ENCODE measurements at places on chromosomes 1 and 21.
A peak's percentile ranks its signal among the peaks of the same experiment; 100 is the strongest.

- DNase-seq, result no peak
Observed at GRCh38 chr1:43622901-43623780, 26.8 kb upstream of the KDM4A start.

- peak; percentile 56 for DNase-seq
Observed at GRCh38 chr1:23370709-23371584, 1.3 kb upstream of the ZNF436 start.

GRCh38 chr1:47692196-47692595, 254.4 kb downstream of the FOXD2 start:
- DNase-seq, result no peak

DNA sequence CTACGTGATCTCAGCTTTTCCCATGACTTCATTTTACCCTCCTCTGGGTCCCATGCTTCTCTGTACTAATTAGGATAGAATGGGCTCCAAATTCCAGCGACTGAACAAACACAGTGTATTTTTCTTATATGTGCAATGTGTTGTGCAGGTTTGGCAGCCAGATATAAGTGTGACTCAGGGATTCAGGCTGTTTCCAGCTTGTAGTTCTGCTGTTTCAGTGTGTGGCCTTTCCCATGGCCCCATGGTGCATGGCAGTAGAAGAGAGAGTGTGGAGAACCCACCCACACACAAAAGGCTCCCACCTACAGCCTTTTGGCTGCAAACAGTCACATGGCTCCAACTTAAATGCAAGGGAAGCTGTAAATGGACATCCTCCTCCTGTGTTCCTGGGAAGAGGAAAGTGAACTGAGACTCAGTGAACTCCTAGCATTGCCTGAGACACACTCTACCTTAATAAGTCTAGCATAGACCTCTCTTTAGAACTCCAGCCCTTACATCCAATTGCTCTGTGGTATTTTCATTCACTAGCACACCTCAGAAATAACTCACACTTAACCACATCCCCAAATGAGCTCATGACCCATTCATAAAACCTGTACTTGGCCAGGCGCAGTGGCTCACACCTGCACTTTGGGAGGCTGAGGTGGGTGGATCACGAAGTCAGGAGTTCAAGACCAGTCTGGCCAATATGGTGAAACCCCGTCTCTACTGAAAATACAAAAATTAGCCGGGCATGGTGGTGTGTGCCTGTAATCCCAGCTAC, 58.7 kb downstream of the KIAA0040 start:
- DNase-seq, result no peak

GRCh38 chr1:117658676-117659075, 52.8 kb downstream of the TENT5C start:
- no peak for DNase-seq

DNA sequence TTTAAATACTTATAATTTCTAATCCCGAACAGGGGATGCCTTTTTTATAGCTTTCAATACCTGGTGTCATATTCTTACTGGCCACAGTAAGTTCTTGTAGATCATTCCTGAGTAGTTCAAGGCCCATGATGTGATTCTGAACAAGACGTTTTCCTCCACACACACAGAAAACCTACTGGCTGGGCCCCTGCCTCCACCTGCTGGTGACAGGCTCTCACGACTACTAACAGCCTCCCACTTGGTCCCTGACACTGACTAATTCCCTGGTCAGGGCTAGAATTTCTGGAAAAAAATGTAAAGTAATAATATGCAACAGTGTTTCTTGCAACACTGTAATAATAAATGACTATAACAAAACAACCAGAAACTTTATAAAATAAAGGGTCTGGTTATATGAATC, 50.4 kb upstream of the RIPK4 start:
- peak; percentile 78 for DNase-seq

- peak; percentile 9 for DNase-seq
Observed at GRCh38 chr1:33814166-33814565, 49.7 kb upstream of the HMGB4 start.

All from renal cortical epithelial cell (primary cell).